NCI-H2029 (cell line): ENCODE measurements at places on chromosomes 1 and 21.

- DNase-seq, result no peak
Measured at GRCh38 chr1:106523497-106523896, 533.0 kb upstream of the PRMT6 start.

DNA sequence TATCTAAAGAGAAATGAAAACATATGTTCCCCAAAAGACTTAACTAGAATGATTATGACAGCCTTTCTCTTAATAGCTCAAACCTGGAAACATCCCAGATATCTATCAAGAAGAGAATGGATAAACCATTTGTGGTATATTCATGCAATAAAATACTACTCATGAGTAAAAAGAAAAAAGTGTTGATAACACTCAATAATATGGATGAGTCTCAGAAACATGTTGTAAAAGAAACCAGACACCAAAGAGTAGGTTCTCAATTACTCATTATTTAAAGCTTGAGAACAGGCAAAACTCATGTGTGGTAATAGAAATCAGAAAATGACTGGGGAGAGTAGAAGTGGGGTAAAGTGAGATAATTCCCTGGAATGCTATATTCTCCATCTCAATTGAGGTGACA lies 154.1 kb downstream of the PHTF1 start:
- DNase-seq, result no peak

GRCh38 chr1:89195476-89195875 lies 3.3 kb downstream of the GBP4 start:
- no peak for DNase-seq

- DNase-seq, result no peak
Measured at GRCh38 chr21:33655588-33656221, 13.4 kb downstream of the ITSN1 start.
